Fibroblast of villous mesenchyme (primary cell): ENCODE measurements at places on chromosomes 4 and X. TPM values are rescaled to one million over a fixed set of nuclear protein-coding genes. Genes with fewer than 3 reads are reported as not detected.

PRDM5 gene
- total RNA-seq, result 23.8 and 30.7 TPM in 2 replicates

NPY1R gene
- total RNA-seq, result 1.6 and 3.5 TPM in 2 replicates

SLC4A4 gene
- 12.5 and 13.5 TPM in 2 replicates for total RNA-seq

SLC10A3 gene
- 27.7 and 31.5 TPM in 2 replicates for total RNA-seq

SUPT20HL1 gene
- total RNA-seq, result not detected in 2 replicates

C1QTNF7 gene
- total RNA-seq, result 1.7 and 1.9 TPM in 2 replicates

PDCL2 gene
- total RNA-seq, result not detected in 2 replicates

TMEM35A gene
- 0.86 and 1.9 TPM in 2 replicates for total RNA-seq
